ENCODE measurements at places on chromosomes 6 and 20.

DNA sequence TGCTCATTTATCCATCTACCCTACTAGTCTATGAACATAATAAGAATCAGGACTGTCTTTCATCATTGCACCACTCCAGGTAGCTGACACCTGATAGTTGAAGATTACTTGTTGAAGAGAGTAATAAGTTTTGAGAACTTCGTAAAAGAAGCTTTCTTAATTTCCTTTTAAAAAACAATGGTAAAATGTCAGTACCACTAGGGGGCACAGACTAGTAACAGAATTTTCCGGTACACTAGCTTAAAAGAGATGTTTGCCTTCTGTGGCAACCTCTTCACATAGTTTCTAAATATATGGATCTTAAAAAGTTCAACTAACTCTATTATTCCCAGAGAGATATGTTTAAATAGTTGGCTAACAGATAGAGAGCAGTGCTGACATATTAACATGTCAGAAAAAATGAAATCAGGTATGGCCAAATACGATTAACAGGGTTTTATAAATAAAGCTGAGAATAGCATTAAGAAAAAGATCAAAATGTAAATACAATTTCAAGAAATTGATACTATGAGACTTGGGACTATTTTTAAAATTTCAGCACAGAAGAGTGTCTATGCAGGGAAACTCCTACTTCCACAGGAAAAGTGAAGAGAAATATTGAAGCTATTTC lies 5.4 kb upstream of the KCNQ5 start:
- no peak for DNase-seq

GRCh38 chr6:87293526-87293925 lies 28.9 kb upstream of the SMIM8 start:
- no peak for DNase-seq

DNA sequence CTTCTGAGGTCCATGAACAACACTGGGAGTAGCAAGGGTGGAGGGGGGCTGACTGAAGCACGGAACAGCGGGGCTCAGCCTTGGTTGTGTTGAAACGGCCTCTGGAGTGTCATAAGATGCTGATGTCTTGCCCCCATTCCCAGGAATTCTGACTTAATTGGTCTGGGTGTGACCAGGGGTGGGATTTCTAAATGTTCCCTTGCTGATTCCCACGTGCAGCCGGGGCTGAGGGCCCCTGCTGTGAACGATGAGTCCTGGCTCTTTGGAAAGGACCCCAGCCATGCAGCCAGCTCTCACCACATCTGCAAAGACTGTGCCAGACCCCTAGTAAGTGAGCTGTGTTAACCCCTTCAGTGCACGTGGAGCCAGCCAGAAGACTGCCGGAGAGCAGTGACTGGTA lies 28.6 kb upstream of the FAM50B start:
- no peak for DNase-seq

- no peak for DNase-seq
These were observed 2.0 kb downstream of the FRS3 start for GRCh38 chr6:41777551-41778285.

All from nucleus accumbens (tissue), 56 donors.